CD4-positive, alpha-beta memory T cell (primary cell): ENCODE measurements at places on chromosomes 13 and 19. TPM values are rescaled to one million over a fixed set of nuclear protein-coding genes. Genes with fewer than 3 reads are reported as not detected.

GRCh38 chr19:33684538-33685232 lies 62.9 kb downstream of the CHST8 start:
- DNase-seq, result no peak
- no peaks in the 10 kb centered on the region for H3K27me3 ChIP-seq
- no peak overlapping the region for H3K4me3 ChIP-seq
- no peaks in the 10 kb centered on the region for H3K4me1 ChIP-seq
- no peaks in the 10 kb centered on the region for H3K36me3 ChIP-seq
- no peak overlapping the region for H3K27ac ChIP-seq

- H3K27ac ChIP-seq, result no peak overlapping the region
- no peaks in the 10 kb centered on the region for H3K27me3 ChIP-seq
Observed at GRCh38 chr13:21638319-21639282, 32.3 kb upstream of the FGF9 start.

DNA sequence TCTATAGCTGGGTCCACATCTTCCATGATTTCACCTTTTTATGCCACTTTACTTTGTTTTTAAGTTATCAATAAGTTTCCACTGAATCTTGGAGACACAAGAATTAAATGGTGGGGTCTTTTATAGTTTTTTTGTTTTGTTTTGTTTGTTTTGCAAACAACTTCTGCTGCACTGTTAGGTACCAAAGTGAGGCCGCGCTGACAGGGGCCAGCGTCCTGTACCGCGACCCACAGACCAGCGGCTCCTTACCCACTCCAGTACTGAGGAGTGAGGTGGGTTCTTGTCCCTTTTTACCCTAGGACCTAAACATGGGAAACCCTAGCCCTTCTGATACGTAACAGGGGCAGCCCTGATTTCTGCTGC lies 75.8 kb upstream of the MCF2L start:
- H3K27me3 ChIP-seq, result peaks cover 10% of the 10 kb centered on the region
- no peak for DNase-seq
- no peak overlapping the region for H3K27ac ChIP-seq
- peaks cover 10% of the 10 kb centered on the region for H3K4me1 ChIP-seq
- H3K36me3 ChIP-seq, result no peaks in the 10 kb centered on the region
- no peak overlapping the region for H3K4me3 ChIP-seq

DNA sequence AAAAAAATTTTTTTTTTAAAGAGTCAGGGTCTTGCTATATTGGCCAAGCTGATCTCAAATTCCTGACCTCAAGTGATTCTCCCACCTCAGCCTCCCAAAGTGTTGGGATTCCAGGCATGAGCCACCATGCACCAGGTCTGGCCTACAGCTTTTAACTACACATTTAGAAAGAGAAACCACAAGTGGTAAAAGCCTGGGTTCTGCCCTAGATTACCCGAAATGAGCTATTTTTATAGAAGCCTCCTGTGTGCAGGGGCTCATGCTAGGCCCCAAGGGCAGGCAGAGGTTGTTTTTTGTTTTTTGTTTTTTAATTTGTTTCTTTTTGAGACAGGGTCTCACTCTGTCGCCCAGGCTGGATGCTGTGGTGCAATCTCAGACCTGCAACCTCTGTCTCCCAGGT lies 14.0 kb upstream of the MYADM start:
- H3K4me3 ChIP-seq, result no peak overlapping the region
- H3K4me1 ChIP-seq, result peaks cover 7% of the 10 kb centered on the region
- H3K27ac ChIP-seq, result no peak overlapping the region
- no peak for DNase-seq

The PTPRH gene
- total RNA-seq, result not detected

GRCh38 chr13:108700422-108701170 lies 71.2 kb downstream of the MYO16 start:
- DNase-seq, result no peak
- H3K4me3 ChIP-seq, result no peak overlapping the region
- no peaks in the 10 kb centered on the region for H3K4me1 ChIP-seq

The NUP58 gene
- total RNA-seq, result 42.9 TPM

The PAF1 gene
- 53.8 TPM for total RNA-seq

GRCh38 chr13:75469047-75469446 lies 12.9 kb downstream of the TBC1D4 start:
- H3K36me3 ChIP-seq, result no peaks in the 10 kb centered on the region
- no peak for DNase-seq
- H3K4me3 ChIP-seq, result no peak overlapping the region
